ENCODE measurements at places on chromosomes 6 and 20.

DNA sequence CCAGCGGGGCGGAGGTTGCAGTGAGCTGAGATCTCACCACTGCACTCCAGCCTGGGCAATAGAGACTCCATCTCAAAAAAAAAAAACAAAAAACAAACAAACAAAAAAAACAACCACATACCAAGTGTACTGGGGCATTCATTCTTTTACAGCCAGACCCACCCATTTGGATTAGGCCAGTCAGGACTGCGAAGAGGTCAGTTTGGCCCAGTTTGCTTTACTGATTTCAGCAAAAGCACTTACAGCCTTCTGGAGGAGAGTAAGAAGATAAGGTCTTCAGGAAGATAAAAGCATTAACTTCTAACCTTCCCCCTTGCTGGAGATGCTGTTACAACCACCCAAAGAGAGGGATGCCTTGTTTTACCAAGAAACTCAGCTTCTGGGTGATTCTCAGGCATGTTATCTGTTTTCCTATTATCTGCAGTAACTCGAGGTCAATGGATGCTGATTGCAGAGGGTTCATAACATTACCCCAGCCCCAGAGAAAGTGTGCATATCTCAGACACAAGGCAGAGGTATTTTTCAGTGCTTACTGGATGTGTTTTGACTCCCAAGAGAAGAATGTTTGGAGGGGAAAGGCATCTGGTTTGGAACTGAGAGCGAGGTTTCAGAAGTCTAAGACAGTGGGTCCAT is 118.9 kb downstream of the RIN2 start:
- DNase-seq, result no peak

- no peak for DNase-seq
Measured at GRCh38 chr6:36098920-36099647, 31.2 kb upstream of the MAPK13 start.

DNA sequence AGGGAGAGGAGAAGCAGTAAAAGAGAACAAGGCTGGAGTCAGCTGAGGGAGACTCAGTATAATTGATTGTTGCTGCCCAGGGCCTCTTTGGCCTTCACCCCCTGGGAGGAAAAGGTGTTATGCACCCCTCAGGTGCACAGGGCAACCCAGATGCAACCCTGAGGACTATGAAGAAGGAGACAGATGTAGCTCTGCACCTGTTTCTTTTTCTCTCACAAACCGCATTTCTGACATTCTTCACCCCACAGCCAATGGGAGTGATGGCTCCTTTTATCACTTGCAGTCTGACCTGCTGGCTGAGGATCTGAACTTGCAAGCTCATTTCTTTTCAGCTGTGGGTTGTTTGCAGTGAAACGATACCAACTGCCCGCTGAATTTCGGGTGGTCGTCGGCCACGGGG is 64.1 kb upstream of the F13A1 start:
- no peak for DNase-seq

- no peak for DNase-seq
Measured at GRCh38 chr20:25481235-25481917, 73.9 kb downstream of the GINS1 start.

DNA sequence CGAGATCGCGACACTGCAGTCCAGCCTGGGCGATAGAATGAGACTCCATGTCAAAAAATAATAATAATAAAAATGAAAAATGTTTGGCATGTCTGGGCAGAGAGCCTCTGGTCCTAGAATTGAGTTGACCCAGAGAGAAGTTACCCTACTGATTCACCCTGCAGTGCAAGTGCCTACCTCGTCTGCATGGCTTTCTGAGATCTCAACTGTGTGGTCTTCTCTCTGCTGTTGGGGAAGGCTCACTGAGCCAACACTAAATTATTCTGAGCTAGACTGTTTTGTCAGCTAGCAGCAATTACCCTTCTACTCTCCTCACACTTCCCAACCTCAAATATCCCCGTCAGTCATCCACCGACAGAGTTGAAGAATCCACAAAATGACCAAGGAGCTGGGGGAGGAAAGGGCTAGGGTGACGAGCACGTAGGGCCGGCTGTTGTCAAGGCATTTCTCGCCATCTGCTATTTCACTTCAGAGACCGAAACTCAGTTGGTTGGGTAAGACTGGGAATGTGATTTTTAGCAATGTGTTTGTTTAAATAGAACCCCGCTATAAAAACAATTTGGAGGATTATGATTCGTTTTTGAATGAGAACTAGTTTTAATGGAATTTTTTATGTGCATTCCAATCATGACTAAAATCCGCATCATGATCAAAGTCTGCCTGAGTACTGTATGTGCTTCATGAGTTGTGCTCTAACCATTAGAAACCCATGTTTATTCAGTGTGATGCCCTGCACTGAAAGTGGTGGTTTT is 9.4 kb downstream of the MAS1 start:
- peak; percentile 88 for DNase-seq

DNA sequence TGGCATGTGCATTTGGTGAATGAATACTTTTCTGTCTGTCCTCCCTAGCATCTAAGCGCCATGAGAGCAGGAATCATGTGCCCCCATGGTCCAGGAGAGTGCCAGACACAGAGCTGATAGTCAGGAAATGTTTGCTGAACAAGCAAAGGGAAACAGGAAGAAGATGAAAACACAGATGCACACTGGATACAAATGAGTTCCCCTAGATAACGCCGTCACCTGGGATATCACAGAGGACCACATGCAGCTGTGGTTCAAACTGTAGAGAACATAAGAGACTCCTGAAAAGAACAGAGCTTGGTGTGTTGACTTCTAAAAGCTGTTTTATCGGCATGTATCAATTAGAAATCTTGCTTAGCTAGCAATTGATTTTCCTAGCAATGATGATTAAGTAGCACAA is 293.7 kb downstream of the BTBD3 start:
- no peak for DNase-seq

GRCh38 chr6:152642578-152643375 is 5.6 kb upstream of the SYNE1 start:
- DNase-seq, result peak; percentile 31

DNA sequence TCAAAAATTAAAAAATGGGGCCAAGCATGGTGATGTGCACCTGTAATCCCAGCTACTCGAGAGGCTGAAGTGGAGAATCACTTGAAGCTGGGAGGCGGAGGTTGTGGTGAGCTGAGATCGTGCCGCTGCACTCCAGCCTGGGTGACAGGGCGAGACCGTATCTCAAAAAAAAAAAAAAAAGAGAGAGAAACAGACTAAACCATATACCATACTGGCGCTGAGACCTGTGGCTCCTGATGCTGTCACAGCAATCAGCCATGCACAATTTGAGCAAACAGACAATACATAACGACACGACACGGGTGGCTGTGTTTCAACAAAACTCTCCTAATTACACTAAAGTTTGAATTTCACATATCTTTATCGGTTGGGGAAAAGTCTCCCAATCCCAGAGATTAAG is 14.9 kb upstream of the CBFA2T2 start:
- DNase-seq, result no peak

DNA sequence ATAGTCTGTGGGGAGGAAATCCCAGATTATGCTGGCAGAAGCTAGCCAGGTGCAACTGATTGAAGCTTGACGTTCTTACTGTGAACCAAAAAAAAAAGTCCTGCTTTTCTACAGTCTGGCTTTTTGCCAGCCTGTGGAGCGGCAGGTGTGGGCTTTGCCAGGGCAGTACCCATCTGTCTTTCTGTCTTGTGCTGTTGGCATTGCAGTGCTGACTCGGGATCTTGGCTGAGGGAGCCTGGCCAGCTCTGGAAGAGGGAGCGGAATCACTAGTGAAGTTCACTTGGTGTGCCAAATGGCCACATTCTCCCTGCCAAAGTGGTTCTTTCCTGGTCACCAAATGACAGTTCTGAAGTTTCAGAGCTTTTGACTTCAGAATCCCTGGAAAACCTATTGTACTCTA is 5.0 kb downstream of the KIF3B start:
- no peak for DNase-seq

GRCh38 chr20:37238426-37238825 is 23.2 kb downstream of the GHRH start:
- DNase-seq, result no peak

- peak; percentile 59 for DNase-seq
Measured at GRCh38 chr20:9359561-9360308, 154.7 kb upstream of the LAMP5 start.

- DNase-seq, result peak; percentile 67
Measured at GRCh38 chr6:118387921-118388701, 160.0 kb upstream of the PLN start.

- DNase-seq, result no peak
Measured at GRCh38 chr20:2518558-2518957, 9.8 kb upstream of the ZNF343 start.

DNA sequence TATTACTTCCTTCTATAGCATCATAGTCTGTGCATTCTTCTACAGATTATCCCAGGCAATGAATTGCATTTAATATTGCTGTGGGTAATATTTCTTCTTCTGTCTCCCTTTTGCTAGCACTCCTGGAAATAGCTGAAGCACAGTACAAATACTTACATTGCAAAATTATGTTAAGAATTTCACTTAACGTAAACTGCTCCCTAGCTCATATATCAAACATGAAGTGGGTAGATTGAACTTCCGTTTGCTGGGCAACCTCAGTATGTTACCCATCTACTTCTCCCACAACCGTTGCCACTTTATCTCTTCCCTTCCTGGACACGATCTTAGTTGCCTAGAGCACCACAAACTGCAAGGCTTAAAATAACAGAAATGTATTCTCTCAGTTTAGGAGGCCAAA is 963.3 kb downstream of the KIF16B start:
- DNase-seq, result no peak

- no peak for DNase-seq
Measured at GRCh38 chr6:5149891-5150290, 64.8 kb downstream of the PPP1R3G start.

GRCh38 chr6:38715016-38715689 is at the start of gene DNAH8:
Gene DNAH8, plus strand, starts transcription at chr6:38715311. Its CDS starts 7,499 bp downstream, at chr6:38722810.
- no peak for DNase-seq

DNA sequence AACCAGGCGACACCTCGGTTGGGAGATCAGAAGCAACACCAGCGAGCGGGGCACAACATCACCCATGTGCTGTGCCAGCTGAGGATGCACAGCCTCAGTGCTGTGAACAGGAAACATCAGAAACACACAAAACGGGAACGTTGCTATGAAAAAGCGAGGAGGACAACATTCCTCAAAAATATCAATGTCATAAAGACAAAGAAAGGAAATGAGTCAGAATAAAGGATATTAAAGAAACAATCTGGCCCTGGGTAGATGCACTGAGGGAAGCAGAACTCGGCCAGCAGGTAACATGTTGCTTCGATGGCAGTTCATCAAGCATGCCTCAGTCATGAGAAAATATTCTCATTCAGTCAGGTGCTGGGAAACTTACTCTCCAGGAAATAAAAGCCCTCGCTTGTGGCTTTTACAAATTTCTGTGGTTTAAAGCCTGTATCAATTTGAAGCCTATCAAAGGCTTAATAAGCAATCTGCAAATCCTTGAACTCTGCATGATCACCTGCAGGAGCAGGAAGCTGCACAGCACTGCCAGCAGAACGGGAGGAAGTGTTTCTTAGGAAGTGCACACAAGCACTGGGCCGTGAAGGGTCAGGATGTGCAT is 77.5 kb downstream of the GINS1 start:
- DNase-seq, result no peak

- no peak for DNase-seq
Measured at GRCh38 chr20:62073323-62073722, 7.6 kb upstream of the TAF4 start.

All from fibroblast of skin of left quadriceps (primary cell).